Stimulated activated CD4-positive, alpha-beta T cell treated with anti-CD3 and anti-CD28 coated beads, Interleukin-15, amount 100 ng/mL, for 24 hours (primary cell): ENCODE measurements at places on chromosomes 5 and 9.

DNA sequence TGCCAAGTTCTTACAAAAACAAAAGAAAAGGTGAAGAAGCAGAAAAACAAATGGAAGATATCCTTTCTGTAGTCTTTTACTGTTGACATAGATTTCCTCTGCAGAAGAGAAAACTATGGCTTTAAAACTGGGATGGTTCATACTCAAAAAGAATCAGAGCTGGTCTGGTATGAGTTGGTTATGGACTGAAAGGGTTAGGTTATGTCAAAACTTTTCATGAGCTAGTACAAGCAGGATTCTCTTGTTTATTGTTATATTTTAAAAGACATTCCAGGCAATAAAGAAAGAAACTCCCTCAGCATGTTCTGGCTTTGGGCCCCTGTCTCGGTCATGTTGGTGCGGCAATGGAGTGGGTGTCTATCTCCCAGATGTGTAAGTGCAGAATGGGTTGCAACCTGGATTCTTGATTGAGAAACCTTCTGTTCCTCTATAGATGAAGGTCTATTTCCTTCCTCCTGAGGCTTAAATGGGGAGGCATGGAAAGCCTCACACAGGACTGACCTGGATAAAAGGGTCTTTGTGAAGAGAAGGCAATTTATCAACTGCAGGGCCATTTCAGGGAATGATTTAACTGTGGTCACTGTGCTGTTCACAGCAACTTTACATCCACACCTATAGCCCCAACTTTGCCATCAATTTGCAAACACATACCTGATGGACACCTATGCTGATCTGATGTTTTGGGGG, 209.6 kb upstream of the TNC start:
- no peak for DNase-seq

DNA sequence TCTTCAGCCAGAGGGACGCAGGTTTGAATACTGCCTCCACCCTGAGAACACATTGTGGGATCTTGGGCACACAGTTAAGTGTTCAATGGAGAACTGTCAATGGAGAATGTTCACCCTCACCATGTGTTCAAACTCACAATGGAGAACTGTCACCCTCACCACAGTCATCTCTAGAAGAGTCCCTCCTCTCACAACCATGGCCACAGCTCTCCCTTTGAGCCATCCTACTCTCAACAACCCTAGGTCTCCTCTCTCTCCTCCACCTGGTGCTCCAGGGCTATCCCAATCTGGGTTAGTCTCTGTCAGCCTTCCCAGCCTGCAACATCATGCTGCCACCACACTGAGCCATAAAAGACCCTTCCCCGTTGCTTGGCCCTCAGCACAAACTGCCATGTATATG, 36.3 kb upstream of the HAND1 start:
- DNase-seq = no peak

DNA sequence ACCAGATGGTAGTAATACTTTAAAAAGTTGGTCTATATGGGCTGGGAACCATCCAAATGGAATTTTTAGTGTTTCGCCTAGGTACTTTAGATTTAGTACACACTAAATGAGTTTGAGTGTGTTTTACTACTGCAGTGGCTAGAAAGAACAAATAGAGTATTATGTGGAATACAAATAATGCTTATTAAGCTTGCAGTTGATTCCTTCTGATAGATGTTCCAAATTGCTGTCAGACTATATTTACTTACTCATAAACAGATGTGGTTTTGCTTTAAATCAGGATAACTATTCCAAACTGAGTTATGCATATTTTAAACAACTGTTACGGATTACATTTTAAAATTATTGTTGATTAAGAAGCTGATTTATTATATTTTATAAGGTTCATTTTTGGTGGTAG, 103.3 kb downstream of the ZSWIM6 start:
- no peak for DNase-seq

DNA sequence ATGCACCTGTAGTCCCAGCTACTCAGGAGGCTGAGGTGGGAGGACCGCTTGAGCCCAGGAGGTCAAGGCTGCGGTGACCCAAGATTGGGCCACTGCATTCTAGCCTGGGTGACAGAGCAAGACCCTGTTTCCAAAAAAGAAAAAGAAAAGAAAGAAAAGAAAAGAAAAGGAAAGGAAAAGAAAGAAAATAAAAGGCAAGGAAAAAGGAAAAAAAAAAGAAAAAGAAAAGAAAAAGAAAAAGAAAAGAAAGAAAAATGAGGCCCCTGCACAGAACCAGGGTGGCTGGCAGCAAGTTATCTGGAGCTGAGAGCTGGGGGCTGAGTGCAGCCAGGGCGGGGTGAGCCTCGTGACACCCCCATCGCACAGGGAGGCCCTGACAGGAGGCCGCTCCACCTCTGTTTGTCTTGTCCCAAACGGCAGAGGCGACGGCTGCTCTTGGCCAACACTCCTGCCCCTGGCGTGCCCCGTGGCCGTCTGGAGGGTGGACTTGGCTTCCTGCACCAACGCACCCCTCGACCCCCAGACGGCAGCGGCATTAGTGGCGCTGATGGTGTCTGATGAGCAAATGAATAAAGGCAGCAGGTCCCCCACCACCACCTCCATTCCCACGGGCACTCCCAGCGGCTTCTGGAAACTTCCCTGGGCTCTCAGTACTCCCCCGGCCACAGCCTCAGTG, 16.7 kb downstream of the EXD3 start:
- DNase-seq = no peak

DNA sequence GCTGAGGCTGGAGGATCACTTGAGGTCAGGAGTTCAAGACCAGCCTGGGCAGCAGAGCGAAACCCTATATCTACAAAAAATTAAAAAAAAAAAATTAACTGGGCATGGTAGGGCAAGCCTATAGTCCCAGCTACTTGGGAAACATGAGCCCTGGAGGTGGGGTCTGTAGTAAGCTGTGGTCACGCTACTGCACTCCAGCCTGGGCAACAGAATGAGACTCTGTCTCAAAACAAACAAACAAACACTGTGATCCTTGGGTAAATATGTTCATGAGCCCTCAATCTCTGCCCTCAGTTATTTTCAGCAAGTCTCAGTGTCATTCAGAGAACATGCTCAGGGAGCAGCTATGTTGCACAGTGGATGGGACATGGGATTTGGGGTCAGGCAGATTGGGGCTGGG, 76.2 kb downstream of the PTTG1 start:
- no peak for DNase-seq

GRCh38 chr5:10857338-10857733, 96.3 kb upstream of the DAP start:
- DNase-seq = no peak

GRCh38 chr5:109863752-109864151, 174.0 kb downstream of the MAN2A1 start:
- DNase-seq = no peak

DNA sequence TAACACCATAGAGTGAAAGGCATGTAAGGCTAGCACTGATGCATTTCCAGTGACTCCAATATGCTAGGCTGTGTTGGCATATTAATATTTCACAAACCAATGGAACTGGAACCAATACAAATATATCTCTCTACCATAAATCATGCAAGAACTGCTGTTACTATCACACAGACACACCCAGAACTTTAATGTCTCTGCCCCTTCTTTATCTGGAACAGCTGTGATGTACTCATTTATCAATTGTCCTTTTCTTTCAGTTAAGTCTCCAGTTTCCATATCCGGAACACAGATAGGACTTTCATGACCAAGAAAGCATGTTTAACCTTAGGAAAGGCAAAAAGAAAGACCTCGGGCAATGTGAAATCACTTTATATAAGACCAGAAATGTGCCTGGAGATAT, 70.3 kb downstream of the SPTLC1 start:
- no peak for DNase-seq

DNA sequence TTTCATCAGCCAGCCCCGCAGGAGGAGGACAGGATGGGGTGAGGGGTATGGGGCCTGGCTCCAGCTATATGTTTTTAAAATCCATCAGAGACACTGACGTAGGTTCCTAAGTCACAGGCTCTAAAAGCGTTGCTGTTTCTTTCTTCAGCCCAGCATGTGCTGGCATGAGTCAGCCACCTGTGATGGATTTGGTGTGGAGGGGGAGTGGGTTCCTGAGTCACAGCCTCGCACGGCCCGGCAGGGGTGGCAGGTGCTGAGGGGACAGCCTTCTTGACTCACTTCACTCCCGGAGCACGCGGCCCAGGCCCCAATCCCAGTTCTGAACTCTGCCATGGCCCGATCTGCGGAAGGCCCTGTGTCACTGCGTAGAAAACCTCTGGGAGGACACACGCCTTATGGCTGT, 38.8 kb upstream of the RPL26L1 start:
- no peak for DNase-seq

- no peak for DNase-seq
These were observed 299.2 kb downstream of the SPOCK1 start for GRCh38 chr5:137199966-137200365.

- no peak for DNase-seq
These were observed 9.5 kb downstream of the MSX2 start for GRCh38 chr5:174733836-174734235.

DNA sequence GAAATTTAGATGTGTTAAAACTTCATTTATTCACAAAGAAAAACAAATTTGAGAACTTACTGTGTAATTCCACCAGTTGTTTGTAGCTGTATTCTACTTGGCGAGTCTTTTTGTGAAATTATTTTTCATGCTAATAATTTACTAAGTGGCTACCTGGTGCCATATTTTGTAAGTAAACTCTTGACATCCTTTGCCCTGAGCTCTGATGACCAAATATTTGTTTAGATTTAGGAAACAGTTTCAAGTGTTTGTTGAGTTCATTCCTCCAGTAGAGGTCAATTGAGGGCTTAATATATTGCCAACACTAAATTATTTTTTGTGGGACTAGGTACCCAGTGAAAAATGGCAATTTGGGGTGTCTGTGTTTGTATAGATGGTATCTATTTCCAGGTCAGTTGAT, 3.7 kb downstream of the CNTLN start:
- no peak for DNase-seq

DNA sequence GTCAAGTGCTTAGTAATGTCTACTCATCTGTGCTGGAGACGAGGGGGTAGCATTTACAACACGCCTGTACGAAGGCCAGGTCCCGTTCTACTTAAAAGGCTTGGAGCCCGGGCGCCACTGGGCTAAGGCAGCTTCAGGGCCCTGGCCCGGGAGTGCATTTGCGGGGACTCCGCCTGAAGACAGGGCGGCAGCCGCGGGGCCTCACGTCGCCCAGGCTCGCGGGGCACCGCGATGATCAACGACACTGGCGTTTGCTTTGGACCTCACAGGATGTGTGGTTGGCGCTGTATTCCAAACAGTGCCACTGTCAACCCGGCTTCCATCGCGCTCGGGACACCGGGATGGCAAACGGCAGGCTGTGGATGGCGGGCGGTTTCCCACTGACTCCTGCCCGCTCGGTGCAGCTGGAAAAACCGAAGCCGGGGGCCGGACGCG, 1.1 kb upstream of the TENT4A start:
- peak; percentile 65 for DNase-seq

- no peak for DNase-seq
These were observed 524.5 kb upstream of the CLINT1 start for GRCh38 chr5:158383486-158383885.

- no peak for DNase-seq
These were observed 34.7 kb upstream of the NMUR2 start for GRCh38 chr5:152439791-152440190.

DNA sequence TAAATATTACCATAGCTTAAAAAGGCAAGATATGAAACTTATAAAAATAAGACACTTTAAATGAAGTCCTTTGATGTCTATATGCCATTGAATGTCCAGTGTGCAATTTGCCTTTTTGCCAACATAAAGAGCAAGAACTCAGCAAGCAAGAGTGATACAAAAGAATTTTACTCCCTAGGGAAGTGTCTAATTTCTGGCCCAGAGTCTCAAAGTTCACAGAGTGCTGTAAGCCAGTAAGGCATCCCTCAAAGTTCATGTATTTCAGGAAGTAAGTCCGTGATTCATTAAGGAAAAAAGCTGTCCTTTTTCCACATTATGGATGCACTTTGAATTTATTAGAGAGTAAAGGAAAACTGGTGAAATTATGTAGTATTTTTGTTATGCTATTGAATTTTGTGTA, 185.2 kb downstream of the CCDC171 start:
- no peak for DNase-seq

DNA sequence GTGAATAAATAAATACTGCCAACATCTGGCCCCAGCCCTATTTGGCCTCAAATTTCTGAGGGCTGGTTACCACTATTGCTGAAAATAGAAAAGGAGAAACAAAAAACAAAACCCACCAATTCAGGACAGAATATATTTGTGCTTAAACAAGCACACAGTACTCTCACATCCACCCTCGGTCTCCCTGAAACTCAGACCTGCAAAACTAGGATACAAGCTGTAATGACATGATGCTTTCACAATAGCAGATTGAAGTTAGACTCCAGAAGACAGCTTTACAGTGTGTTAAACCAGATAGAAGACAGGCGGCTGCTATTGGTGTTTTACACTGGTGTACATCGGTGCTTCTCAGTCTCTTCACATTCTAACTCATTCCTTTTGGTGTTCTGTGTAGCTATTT, 214.9 kb upstream of the DMRT1 start:
- DNase-seq = no peak

DNA sequence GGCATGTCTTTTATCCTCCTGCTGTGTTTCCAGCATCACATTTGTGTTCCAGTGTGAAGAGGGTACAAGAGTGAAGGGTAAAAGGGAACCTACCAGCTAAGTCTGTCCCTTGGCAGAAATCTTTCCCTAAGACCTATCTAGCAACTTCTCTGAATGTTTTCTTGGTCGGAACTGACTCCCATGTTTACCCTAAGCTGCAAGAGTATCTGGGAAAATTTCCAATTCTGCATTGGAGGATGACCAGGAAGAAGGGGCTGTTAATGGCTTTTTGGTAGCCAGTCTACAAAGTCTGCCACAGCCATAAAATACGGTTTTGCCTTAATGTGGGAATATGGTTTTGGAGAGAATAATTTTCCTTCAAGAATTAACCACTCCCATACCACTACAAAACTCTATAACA, 75.1 kb downstream of the MAST4 start:
- no peak for DNase-seq

DNA sequence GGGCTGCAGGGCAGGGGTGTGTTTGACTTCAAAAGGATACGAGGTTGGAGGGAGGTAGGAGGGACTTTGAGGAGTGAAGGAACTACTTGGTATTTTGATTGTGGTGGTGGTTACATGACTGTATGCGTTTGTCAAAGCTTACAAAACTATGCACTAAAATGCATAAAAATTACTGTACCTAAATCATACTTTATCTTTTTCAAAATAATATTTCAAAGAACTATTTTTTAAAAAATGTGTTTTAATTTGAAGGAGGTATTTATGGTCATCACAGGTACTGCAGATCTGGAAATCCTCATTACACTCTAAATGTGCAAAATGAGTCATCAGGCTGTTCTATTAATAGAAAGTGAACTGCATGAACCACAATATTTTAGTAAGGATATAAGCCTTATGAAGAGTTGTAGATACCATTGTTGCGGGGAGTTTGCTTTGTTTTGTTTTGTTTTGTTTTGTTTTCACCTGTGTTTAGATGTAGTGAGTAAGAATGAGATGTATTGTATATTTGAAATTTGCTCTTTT, 116.9 kb downstream of the ARRDC3 start:
- DNase-seq = no peak

GRCh38 chr9:25212361-25212760, 465.9 kb downstream of the TUSC1 start:
- no peak for DNase-seq

- no peak for DNase-seq
These were observed 51.3 kb downstream of the ANXA1 start for GRCh38 chr9:73202980-73203379.
